ENCODE measurements at places on chromosomes 5 and 9. TPM values are rescaled to one million over a fixed set of nuclear protein-coding genes. Genes with fewer than 3 reads are reported as not detected.

DNA sequence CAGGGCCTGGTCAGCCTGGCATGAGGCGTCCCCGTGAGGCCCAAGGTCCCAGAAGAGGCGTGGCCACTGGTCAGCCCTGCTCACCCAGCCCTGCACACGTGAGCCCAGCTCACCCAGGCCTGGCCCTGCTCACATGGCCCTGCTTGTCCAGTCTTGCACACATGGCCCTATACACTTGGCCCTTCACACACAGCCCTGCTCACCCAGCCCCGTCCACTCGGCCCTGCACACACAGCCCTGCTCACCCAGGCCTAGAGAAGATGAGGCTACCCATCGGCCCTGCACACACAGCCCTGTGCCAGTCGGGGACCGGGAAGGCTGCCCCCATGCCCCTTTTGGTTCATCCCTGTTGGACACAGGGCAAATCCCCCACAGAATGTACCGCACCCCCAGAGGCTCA is 28.4 kb downstream of the ZDHHC11B start:
- DNase-seq = no peak

The FGF1 gene
- total RNA-seq = 0.81 TPM

The OR1Q1 gene
- total RNA-seq = not detected

GRCh38 chr9:88488166-88488565 is 46.8 kb upstream of the NXNL2 start:
- no peak for DNase-seq

DNA sequence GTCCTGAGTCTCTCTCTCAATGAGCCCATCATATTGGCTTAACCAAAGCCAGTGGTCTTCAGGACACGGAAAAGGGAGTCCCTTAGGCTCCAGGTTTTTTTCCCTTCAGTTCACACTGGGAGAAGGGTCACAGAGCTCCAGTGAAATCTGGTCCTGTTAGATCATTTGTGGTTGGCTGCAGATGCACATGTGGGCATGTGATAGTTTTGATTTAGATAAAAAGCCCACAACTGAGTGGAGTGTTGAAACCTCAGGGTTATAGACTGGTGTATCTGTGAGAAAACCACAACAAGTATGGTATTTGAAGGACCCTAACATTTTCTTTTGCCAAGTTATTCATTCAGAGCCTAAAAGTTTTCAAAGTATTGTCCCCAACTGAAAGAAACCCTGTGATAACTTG is 46.7 kb downstream of the PRLR start:
- no peak for DNase-seq

DNA sequence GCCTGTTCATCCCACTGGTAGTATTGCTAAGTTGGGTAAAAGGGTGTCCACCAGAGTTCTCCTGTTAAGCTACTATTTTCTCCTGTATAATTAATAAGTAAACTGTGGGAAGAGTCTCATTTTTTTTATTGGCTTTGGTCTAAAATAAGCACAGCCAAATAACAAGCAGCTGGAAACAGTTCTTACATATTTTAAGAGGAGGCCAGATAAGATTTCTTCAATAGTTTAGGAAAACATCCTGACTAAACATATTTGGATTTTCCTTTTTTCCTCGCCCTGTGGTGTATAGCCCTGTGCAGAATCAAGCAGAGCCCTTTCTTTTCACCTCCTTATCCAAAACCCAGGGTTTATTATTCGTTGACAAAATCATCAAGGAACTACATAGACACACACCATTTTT is 122.2 kb upstream of the ZNF608 start:
- DNase-seq = no peak

DNA sequence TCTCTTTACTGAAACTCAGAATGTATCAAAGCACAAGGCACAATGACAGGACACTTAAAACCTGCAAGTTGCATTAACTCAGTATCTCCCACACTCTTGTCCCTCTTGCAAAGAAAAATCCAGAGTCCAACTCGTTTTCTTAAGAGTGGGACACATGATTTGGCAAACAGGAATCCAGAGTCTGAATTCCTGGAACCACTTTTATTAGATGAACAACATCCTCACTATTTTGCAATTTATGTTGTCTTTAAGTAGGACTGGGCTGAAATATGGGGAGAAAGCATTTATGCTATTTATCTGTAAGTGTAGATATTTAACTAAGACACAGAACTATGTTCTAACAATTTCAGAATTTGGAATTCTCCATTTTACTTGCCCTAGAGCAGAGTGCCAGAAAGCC is 69.1 kb downstream of the ABCA1 start:
- no peak for DNase-seq

The IL3 gene
- not detected for total RNA-seq

GRCh38 chr5:120466341-120467006 is 2.4 kb downstream of the PRR16 start:
- no peak for DNase-seq

- no peak for DNase-seq
Measured at GRCh38 chr5:156103155-156103885, 223.6 kb upstream of the SGCD start.

GRCh38 chr5:169719360-169720314 is 82.6 kb downstream of the DOCK2 start:
- peak; percentile 55 for DNase-seq

DNA sequence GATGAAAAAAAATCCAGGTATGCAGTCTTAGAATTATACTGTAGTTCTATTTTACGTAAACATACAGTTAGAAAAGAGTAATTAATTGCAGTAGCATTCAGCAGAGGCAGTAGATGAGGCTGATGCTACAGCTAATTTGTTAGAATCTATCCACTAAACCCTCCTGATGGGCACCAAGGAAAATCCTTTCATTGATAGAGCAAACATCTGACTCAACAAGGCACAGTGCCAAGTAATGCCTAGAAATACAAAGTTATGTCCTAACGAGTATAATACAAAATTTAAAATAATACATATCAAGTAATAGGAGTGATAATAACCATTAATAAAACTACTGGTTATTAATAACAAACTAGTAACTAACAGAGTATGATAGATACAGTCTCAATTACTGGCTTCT is 9.0 kb downstream of the MOCS2 start:
- DNase-seq = no peak

The FOXD4L4 gene
- total RNA-seq = 0.63 TPM

DNA sequence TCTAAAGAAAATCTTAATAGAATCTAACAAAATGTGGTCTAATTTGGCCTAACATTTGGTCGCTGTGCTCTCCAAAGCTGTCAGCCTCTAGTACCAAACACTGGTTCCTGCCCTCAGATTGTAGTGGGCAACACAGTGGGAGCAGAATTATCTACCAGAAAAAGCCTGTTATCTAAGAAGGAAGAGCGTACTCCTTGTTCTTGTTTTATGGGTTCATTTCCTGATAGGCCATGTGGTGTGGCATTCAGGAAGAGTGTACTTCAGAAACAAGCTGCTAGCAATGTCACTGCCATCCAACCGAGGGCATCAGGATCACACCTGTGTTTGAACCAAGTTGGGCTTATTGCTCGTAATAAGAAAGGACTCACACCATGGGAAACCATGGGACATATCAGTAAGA is 487.9 kb upstream of the DAP start:
- DNase-seq = no peak

DNA sequence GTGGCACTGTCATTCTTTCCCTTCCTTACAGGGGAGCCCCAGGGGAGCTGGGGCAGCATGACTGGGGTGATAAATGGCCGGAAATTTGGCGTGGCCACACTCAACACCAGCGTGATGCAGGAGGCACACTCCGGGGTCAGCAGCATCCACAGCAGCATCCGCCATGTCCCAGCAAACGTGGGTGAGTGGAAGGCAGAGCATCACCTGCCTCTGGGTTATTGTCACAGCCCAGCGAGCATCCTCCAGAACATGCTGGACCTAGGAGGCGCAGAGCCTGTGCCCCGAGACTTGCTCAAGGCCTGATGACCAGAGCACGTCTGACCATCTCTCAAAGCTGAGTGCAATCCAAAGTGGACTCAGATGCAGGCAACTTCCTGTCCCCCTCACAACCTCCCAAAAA is 22.2 kb upstream of the ASS1 start:
- DNase-seq = no peak

The PTGR1 gene
- 27.7 TPM for total RNA-seq

The DMRT3 gene
- total RNA-seq = 26.1 TPM

GRCh38 chr9:80144856-80145255 is 573.1 kb downstream of the TLE4 start:
- no peak for DNase-seq

DNA sequence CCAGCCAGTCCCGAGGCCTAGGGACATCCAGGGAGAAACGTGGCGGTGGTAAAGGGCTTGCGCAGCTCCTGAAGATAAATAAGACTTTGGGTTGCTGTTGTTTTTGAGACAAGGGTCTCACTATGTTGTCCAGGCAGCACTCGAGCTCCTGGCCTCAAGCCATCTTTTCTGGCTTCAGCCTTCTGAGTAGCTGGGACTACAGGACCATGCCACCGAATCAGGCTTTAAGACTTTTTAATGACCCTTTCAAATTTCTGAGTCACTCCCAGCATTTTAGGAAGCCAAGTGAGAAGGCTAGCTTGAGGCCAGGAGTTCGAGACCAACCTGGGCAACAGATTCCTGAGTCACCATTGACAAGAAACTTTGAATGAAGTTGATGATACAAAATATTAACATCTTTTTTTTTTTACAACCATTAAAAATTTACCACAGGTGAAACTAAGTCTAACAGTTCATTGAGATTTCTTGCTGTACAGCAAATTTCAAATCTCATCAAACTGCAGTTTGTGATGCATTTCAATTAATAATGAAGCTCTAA is 817 bp upstream of the GNE start:
- DNase-seq = peak; percentile 4

GRCh38 chr5:143354025-143354424 is 49.5 kb downstream of the NR3C1 start:
- no peak for DNase-seq

The SPINK1 gene
- total RNA-seq = not detected

The NUTM2G gene
- not detected for total RNA-seq

The CTXN3 gene
- total RNA-seq = not detected

DNA sequence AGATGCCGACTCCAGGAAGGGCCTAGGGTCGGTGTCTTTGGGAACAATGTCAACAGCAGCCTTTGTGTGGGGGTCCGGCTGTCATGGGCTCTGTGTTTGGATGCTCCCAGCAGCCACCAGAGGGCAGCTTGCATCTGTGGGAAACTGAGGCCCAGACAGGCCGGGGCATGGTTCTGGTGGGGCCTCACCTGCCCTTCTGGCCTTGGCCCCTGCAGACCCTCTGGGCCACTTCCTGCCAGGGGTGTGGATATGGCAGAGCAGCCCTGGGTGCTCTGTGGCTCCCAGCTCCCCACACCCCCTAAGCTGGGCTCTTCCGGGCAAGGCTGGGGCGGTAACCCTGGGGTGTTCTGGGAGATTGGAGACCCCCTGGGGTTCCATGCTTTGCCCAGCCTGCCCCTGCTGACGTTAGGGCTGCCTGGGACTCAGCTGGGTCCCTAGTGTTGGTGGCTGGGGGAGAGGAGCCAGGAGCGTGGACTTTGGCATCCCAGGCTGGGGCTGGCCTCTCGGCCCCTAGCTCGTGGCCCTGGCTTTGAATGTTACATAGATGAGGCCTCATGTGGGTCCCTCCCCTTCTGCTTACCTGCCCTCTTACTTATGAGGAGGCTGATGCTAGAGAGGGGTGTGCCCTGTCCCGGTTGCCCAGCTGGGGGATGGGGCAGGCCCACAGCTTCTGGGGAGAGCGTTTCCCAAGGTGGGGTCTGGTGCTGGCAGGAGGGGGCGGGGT is 38.3 kb downstream of the RXRA start:
- no peak for DNase-seq

The CHSY3 gene
- total RNA-seq = 1.7 TPM

DNA sequence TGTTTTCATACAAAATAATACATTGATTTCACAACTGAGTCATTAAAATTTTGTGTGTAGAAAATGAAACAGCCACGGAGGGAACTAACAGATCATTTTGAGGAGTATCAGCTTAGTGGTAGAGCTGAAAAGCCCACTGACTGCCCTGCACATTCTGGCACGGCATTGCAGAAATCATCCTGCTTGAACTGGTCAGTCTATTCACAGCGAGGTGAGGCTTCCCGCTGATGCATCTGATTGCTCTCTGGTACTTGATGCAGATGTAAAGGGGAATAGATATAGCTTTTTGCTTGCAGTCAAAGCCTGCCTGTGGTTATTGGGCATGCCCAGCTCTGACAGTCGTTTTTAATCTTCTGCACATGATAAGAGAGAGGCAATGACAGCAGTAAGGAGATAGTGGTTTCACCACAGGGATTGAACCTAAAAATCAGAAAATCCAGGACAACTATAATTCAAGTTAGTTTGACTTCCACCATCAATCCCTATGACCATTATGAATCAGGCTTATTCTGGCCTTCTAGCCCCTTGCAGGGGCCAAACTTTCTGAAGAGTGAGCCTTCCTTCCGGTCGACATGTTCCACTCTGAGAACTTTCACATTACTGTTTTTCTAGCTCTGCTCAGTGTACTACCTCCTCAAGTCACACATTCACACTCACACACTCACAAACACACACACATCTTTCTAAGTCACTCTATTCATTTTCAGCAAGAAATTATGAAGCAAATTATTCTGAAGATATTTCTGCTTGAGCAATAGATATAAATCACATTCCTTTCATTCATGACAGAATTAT is 782.8 kb upstream of the NUDT12 start:
- no peak for DNase-seq

- DNase-seq = peak; percentile 12
Measured at GRCh38 chr5:122849771-122850170, 4.4 kb downstream of the SNX24 start.

DNA sequence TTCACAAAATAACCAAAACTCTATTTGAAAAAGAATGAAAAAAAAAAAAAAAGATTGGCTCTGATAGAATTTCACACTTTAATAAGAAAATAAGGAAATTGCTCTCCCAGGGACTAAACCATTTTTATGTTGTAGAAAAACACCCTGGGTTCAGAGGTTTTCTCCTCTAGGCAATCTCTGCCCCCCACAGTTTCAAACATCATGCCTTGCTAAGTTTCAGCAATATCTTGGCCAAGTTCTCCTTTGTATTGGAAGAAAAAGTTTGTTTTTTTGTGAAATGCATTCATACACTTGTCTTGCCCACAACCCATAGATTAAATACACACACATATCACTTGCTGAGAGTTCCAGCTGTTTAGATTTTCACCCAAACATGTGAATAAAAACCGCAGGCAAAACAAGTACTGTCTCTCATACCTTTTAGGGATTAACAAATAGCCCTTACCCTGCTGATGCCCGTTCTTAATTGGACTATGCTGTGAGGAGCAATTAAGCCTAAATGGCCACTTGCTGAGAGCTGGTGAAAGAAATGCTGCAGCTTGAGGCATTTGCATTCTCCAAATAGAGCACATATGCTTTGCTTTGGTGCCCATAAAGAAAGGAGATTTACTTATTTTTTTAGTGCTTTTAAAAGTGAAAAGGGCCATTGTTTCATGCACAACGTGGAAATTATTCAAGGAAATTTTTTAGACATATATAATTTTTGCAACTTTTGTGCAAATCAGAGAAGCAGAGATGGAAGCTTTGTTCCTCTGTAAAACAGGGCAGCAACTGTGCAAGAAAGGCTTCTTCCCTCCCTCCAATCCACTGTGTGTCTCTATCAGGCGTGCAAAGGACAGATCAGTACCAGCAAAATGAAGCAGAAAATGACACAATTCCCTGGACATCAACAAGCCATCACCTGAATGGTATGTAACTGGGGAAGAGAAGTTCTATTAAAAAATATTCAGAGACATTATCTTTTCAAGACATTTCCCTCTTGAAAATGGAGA is 262.4 kb upstream of the KIF2A start:
- DNase-seq = no peak

Measured in thyroid gland (tissue), 4 donors.